ENCODE measurements at places on chromosomes 4 and X.

DNA sequence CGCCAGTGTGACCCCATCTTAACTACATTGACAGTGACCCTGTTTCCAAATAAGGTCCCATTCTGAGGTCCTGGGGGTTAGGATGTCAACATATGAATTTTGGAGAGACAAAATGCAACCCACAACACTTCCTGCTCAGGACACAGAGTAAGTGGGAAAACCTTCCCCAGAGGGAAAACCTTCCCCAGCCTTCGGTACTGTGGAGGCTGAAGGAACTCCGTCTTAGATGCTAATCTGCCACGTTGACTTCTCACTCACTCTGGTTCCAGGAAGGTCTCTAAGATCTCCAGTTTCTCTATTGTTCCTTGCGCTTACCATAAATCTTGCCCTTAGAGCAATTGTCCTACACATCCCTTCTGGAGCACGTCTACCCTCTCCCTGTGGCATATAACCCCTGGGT lies 29.7 kb upstream of the HMX1 start:
- DNase-seq: no peak

- DNase-seq: no peak
These were observed 16.7 kb upstream of the AFAP1 start for GRCh38 chr4:7956270-7956808.

GRCh38 chr4:28675582-28675981 lies 1814.9 kb downstream of the STIM2 start:
- DNase-seq: no peak

GRCh38 chr4:172983014-172983413 lies 185.6 kb upstream of the GALNT7 start:
- no peak for DNase-seq

DNA sequence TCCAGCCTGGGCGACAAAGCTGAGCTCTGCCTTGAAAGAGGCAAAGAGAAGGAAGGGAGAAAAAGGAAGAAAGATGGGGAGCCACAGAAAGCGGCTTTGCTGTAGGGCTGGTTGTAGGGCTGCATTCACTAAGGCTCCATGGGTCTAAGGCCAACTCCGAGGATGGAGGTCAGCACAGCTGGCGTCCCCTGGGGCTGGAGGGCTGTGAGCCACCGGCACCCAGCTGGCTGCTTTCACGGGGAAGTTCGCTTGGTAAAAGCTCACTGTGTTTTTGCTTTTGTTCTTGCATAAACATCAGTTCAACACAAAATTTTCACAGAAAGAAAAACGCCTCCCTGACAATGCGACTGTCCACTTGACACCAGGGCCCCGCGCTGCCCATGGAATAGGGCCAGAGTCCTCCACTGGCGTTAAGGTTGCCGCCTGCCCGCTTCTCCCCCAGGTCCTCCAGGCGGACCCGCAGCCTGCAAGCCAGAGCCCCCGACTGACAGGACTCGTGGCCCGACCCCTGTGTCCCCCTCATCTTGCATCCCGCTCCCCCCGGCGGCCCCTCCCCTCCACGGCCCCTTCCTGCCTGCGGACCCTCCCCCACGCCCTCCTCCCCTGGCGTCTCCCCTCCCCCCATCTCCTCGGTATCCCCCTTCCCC lies 1.1 kb downstream of the RNF212 start:
- no peak for DNase-seq

DNA sequence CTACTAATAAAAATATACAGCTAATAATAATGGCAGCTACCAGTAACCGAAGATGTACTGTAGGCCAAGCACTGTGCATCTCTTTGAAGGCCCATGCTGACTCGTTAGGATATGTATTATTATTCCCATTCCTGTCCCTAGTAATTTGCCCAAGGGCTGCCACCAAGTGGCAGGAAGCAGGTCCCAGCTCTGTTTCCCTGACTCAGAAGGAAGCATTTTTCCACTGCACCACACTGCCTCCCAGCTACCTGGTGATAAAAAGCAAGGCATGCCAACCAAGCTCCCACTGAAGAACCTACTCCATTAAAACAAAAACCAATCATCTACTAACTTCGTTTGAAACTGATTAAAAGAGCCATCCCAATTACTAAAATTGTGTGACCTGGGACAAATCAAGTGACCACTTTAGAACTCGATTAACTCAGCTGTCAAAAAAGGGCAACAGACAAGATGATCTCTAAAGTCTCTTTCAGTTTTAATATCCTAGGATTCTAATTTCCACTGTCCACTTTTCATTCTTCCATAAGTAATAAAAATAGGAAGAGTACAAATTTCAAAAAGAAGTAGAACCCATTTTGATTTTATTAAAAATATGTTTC lies 24.3 kb upstream of the PGM2 start:
- no peak for DNase-seq

- DNase-seq: no peak
These were observed 204.7 kb downstream of the CBR4 start for GRCh38 chr4:168805341-168805740.

GRCh38 chrX:70455366-70456202 lies 10.9 kb downstream of the DLG3 start:
- no peak for DNase-seq

DNA sequence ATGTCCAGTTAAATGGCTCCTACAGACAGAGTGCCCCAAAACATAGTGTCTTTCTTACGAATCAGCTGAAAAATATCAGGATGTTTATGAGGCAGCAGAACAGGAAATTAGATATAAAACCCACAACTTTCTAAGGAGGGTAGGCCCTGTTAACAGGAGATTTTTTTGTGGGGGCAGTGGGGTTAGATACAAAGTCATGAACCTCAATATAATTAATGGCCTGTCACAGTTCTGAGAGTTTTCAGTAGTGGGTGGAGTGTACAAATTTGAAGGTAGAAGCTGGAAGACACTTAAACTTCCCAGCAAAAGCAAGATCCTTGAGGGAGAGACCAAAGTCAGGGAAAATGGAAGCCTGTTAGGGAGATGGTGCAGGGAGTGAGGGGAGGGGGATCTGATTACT lies 17.4 kb downstream of the PAGE4 start:
- DNase-seq: no peak

DNA sequence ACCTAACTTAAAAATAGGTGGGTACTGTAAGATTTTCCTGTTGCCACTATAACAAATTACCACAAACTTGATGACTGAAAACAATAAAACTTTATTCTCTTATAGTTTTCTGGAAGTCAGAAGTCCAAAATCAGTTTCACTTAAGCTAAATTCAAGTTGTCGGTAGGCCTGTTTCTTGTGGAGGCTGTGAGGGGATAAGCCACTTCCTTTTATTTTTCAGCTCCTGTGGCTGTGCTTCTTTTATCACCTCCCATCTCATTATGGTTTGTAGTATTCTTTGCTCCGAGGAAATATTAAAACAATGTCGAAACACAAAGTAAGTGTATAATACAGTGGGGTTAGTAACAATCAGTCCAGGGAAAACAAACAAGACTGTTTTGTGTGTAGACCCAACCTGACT lies 610.5 kb upstream of the TECRL start:
- no peak for DNase-seq

GRCh38 chr4:10671799-10672198 lies 12.8 kb downstream of the CLNK start:
- DNase-seq: no peak

GRCh38 chr4:109233570-109233969 lies 68.9 kb downstream of the COL25A1 start:
- DNase-seq: no peak

DNA sequence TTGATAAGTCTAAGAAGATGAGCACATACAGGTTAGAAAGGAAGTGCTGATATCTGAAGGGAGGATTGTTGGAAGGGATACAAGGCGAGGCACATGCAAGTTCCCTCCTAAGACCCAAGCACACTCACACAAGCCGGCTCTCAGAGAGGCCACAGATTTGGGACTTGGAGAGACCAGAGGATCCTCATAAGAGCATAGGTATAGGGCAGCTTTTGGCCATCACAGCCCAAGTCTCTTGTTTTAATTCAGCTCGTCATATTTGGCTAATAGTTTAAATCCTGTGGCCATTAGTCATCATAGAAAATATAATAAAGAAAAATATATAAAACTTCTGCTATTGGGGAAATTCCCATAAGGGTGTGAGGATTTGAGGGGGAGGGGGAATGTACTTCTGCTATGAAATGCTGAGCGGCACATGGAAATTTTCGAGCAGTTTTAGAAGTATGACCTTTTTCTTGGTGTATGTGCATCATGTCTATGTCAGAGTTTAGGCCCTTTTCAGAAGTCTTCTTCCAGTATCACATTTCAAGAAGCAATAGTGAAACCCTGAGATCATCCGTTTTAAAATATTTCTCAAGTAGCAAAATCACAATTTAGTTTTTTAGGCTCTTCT lies 97.7 kb downstream of the NFKB1 start:
- no peak for DNase-seq

DNA sequence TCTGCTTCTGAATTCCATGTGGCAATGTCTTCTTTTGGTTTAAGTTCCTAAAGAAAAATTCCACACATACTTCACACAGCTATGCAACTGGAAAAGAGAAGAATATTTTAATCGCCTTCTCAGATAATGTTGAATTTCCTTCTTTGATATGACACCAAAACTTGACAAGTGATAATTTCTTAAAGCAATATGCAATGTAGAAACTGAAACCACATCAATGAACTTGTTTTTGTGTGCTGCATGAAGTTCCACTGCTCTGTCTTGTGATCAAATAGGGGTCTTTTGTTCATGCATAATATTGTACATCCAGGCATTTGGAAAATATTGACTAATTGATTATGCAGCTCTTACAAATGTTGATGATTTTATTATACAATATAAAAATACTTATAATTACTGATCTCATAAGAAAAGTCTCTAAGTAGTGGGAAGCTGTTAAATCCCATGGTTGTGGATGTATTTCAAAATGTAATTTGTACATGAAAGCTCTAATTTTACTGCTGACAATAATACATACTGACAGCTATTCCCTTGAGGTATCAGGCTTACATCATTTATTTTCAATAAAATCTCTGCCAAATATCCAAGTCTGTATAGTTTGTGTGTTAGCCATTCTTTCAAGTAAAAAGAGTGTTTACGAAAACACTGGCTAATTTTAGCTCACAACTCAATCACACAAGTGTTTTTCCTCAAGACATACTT lies 56.5 kb downstream of the AGA start:
- no peak for DNase-seq

GRCh38 chr4:147361726-147362125 lies 119.2 kb upstream of the EDNRA start:
- no peak for DNase-seq

DNA sequence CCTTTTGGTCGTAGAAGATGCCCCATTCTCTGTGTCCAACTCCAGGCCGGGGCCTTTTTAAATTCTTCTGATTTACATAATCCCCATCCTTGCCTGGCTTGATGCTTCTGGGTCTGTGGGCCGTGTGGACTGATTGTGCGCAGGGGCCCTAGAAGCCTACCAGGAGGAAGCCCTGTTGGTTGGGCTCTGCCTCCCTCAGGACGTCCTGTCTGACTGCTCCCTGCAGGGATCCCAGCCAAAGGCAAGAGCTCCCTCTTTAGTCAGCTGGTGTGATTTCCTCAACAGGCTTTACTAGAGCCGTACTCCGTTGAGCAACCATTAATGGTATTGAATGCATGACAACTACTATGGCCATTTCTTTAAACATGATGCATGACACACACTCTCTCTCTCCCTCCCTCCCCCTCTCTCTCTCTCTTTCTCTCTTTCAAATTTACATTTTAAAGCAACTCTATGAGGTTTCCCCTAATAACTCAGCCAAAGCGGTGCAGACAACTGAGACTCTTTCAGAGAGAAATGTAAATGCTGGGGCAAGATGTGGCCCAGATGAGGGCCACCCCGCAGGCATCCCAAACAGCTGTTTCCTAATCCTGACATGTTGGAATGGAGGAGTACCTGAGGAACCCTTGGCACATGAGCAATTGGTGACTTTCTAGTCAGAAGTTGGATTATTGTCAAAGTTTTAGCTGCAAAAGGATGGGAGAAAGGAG lies 117.3 kb downstream of the DRD5 start:
- no peak for DNase-seq

- no peak for DNase-seq
These were observed 13.2 kb upstream of the MRPL1 start for GRCh38 chr4:77849278-77849965.

- DNase-seq: no peak
These were observed 932 bp downstream of the GRIA2 start for GRCh38 chr4:157221426-157221894.

DNA sequence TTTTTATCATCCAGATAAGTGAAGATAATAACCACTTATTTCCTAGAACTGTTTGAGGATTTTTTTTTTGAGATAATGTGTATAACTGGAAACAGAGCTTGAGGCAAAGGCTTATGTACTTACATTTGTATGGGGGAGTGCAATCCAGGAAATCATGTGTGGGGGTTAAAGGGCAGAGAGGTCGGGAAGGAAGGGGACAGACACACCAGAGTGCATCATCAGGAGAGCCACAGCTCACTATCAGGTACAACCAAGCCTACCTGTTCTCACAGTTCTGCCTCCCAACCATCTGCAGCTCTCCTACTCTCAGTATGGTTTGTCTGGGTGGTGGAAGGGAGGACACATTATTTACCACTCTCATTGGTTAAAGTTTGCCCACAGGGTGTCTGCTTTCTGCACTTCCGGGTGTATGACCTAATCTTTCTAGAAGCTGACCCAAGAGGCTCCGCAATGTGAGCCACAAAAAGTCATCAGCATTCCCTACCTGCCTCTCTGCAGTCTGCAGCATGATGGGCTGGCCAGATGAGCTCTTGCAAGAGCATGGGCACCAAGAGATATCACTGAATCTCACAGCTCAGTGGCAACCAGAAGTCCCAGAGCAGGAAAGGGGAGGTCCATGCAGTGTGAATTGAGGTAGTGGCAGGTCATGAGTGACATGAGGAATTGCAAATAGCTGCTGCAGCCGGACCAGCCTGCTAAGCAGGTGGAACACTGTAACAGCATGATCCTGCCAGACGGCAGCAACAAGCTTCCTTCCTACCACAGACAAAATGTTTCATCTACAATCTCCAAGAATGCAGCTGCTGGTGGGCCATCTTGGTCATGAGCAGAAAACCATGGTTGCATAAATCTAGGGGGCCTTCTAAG lies 36.9 kb upstream of the SPRY1 start:
- DNase-seq: no peak

DNA sequence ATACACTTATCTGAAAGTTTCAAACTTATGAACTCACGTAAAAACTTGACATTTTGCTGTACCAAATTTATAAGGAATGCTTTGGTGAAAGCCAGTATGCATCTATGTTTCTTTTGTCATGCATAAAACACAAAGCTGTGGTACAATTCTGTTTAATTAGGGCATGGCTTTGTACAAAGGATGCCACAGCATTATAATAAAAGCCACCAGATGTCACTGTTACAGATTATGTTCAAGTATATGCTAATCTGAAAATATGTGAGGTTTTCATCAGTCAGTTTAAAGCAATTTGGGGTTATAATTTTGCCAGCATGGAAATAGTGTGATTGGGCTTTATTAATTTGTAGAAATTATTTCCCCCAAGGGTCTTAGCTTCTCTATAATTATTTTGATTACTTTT lies 69.0 kb downstream of the ATOH1 start:
- no peak for DNase-seq

- DNase-seq: no peak
These were observed 821 bp downstream of the PLK4 start for GRCh38 chr4:127881563-127881864.

GRCh38 chr4:121256887-121257466 lies 92.9 kb upstream of the TNIP3 start:
- no peak for DNase-seq
